ENCODE measurements at places on chromosomes 6 and 20.

DNA sequence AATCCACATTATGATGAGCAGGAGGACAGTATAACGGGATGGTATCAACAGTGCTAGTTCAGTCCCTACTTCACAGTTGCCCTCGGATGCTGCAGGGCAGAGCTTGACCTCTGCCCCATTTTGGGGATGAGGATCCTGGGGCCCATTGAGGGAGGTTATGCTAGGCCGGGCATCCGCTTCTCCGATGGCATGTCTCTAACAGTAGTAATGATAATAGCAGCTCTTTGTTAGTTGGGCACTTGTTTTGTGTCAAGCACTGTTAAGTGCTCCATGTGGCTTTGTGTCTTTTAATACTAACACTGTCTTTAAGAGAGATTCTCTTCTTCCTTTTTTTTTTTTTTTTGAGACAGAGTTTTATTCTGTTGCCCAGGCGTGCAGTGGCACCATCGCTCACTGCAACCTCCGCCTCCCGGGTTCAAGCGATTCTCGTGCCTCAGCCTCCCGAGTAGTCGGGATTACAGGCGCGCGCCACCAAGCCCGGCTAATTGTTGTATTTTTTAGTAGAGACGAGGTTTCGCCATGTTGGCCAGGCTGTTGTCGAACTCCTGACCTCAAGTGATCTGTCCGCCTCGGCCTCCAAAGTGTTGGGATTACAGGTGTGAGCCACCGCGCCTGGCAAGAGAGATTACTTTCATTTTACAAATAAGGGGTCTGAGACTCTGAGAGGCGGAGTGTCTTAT lies 1.1 kb downstream of the MAPRE1 start:
- no peak for DNase-seq

GRCh38 chr6:141033101-141033500 lies 1099.6 kb upstream of the GJE1 start:
- no peak for DNase-seq

DNA sequence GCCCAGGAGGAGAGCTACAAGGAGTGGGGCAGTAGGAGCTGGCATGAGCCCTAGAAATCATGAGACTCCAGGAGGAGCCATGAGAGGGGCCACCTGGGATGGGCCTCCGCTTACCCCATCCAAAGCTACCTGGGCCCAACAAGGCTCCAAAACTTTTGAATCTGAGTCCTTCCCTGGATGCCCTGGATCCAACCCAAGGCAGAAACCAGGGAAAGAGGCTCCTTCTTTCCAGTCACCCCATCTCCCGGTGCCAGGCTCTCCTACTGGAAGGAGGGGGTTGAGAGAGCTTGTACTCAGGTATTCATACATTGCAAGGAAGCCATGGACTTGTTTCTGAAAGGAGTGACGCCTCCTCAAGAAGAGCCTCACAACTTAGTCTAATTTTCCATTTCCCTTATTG lies 7.8 kb upstream of the SIRPG start:
- DNase-seq = no peak

DNA sequence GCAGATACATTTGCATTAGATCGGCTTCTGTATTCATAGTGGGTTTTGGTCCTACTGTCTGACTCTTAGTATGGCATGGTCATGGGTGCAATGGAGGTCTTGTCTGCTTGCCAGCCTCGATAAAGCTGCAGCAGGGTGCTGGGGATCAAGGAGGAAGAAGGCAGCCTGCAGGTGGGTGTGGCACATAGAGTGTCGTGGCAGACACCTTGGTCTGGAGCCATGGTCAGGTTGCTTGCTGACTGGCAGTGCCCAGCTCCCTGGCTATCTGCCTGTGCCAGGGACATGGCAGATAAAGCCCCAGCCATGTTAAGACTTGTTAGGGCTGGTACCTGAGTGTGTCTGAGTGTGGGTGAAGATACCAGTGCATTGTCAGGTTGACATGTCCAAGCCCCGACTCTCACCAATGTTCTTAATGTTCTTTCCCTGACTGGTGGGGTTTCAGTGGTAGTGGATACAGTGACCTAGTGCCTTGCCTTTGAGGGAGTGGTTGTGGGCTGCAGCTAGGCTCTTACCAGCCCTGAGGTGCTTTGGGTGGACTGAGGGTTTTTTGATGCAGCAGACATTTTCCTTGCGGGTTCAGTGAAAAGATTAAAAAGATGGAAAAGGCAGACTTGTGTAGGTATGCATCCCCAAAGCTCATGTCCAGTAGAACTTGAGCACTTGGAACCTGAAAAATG lies 1.8 kb downstream of the FAM83D start:
- DNase-seq = no peak

DNA sequence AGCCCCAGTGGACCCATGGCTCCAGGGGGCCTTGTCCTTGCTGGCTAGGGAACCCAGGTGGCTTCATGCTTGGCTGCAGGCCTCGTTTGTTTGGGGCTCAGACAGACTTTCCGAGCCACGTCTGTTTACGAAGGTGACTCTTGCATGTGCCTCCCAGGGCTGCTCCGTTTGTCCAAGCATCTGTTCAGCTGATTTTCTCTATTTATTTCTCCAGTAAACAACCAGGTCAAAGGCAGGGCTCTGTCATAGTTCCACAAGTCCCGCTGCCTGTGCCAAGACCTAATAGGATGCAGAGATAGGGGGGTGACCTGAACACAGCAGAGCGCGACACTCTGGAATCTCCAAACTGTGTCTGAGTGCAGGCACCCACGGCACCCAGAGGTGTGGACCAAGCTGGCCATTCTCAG lies 12.8 kb upstream of the SPO11 start:
- no peak for DNase-seq

DNA sequence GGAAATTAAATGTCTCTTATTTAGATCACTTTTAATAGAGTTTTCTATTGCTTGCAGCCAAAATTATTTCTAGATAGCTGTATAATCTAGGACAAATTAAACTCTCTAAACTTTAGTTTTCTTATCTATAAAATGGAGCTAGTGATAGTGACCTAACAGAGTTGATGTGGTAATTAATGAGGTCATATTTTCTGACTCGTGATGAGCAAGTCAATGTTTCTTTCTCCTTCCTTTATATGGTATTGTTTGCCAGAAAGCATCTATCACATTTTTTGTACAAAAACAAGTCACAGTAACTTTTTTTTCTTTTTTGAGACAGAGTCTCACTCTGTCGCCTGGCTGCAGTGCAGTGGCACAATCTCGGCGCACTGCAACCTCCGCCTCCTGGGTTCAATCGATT lies 267.7 kb downstream of the FARS2 start:
- DNase-seq = no peak

- DNase-seq = peak; percentile 79
These were observed 30.2 kb upstream of the FOXP4 start for GRCh38 chr6:41515995-41516394.

- no peak for DNase-seq
These were observed 180.5 kb downstream of the PDE7B start for GRCh38 chr6:136031982-136032381.

GRCh38 chr6:42978487-42978838 lies 518 bp downstream of the PEX6 start:
- no peak for DNase-seq

DNA sequence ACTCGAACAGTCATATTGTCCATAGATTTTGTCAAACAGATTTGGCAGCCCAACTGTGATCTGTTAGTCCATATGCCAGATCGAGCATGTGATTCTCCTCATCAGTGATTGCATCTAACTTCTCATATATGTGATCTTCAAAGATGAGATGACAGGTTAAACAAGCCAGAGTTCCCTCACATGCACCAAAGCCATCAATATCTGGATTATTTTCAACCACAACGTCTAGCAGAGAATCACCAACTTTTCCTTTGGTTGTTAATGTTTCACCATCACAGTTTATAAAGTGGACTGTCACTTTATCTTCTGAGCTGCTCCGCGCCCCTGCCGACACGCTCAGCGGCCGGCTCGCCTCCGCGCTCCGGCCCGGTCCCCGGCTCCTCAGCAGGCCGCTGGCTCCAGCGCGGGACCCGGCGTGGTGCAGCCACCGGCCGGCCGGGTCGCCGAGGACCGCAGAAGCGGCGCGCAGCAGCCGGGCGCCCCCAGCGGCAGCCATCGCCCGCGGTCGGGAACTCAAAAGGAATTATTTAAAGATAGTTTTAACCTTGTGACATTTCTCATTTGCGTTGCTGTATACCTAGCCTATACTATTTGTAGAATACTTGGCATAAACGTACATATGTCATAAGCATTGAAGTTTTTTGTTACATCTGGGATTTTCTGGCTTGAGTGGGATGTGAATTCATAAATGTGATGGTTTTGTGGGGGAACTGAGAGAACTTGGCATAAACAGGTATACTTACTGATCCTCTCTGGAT lies 40.1 kb upstream of the DYNLRB1 start:
- no peak for DNase-seq

GRCh38 chr6:27176096-27176495 lies 71.4 kb upstream of the PRSS16 start:
- DNase-seq = no peak

GRCh38 chr6:21633511-21634109 lies 40.1 kb downstream of the SOX4 start:
- DNase-seq = no peak

GRCh38 chr6:81792826-81793225 lies 40.3 kb upstream of the TENT5A start:
- DNase-seq = no peak

DNA sequence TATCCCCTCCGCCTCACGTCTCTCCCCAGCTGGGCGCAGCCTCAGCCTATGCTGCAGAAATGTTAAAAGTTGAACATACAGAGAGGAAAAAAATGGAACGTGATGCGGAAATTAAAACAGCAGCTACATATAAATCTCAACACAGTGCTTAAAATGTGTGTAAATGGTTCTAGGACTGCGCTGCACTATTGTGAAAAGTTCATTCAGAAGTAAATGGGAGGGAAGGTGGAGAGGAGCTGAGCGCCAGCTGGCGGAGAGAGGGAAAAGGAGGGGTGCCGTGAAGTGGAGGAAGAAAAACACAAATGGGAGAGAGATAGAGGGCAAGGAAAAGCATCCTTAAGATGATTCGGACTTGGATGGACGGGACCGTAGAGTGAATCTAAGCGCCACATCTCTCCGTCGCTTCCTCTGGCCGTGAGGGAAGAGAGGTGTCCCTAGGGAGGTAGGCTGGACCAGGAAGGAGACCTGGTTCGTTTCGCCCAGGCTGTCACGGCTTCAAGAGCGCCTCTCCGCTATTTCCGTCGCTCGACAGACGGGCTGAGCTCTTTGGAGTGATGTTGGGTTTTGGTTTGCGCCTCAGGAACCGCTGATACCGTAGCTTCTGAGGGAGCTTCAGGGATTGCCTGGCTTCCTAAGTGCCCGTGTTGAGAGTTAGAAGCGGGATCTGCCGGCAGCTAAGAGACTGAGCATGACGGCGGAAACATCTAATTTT lies 113.7 kb downstream of the TRIM27 start:
- no peak for DNase-seq

GRCh38 chr20:61719691-61720347 lies 345.9 kb downstream of the TAF4 start:
- DNase-seq = no peak

DNA sequence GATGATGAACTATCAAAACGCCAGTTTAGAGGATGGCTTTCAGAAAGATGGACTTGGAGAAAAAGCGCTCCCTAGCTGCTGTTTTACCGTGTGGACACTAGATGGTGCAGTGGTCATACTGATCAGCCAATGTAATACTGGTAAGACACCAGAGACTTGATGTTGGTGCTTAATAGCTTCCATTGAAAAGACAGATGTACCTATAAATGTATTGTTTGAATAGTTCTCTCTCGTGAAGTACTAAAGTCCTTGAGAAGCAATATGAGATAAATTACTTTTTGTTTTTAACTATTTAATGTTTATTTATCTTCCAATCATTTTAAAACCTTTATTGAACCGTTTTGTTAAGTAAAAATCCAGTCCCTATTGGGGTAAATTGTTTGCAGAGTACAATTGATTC lies 63.9 kb upstream of the FUCA2 start:
- peak; percentile 68 for DNase-seq

- DNase-seq = no peak
These were observed 432.8 kb downstream of the PKHD1 start for GRCh38 chr6:51654647-51655046.

GRCh38 chr6:149895048-149895590 lies 2.8 kb downstream of the RAET1E start:
- no peak for DNase-seq

DNA sequence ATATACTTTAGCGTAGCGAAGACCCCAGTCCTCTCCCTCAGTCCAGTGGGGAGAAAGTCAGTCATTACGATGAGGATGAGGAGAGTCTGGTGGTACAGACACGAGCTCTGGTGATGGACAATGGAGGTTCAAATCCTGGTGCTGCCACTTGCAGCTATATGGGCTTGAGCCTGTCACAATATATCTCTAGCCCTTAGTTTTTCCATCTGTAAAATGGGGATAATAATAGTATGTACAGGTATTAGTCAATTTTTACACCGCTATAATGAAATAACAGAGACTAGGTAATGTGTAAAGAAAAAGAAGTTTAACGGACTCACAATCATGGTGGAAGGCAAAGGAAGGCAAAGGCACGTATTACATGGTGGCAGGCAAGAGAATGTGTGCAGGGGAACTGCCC lies 237.9 kb downstream of the BCAS1 start:
- DNase-seq = no peak

DNA sequence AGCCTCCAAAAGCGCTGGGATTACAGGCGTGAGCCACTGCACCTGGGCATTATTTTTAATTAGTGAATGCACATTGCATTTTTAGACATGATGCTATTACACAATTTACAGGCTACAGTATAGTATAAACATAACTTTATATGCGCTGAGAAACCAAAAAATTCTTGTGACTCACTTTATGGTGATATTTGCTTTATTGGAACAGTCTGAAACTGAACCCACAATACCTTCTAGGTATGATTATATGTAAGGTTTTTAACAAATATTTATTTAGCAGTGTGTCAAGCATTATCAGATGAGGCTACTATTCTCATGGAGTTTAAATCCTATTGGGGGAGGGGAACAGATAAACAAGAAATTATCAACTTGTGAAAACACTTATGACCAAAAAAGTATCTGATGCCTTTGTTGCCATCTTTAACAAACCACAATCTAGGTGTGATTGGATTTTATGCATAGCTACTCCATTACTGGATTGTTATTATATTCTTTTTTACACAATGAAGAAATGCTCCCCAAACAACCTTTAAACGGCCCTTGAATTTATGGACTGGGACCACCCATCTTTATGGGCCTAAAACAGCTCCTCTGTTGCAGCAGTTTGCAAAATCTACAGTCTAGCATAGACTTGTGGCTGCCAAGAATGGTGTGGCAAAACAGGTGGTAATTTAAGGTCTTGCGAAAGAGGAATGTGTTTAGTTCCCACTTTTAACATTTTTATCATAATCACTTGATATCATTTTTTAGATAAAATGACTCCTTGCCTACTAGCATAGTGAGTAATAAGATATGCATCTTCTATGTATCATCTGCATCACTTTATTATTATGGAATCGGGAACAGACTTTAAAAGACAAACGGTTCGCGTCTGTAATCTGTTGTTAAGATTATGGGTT lies 159.2 kb upstream of the C6orf118 start:
- no peak for DNase-seq

- DNase-seq = no peak
These were observed 218.3 kb downstream of the HTR1B start for GRCh38 chr6:77245026-77245425.

- DNase-seq = peak; percentile 88
These were observed 1.3 kb downstream of the RGS19 start for GRCh38 chr20:64077876-64078551.

GRCh38 chr6:27816906-27817305 lies 95.3 kb downstream of the OR2B2 start:
- no peak for DNase-seq
